ENCODE measurements at places on chromosomes 2 and 18. TPM values are rescaled to one million over a fixed set of nuclear protein-coding genes. Genes with fewer than 3 reads are reported as not detected.

Gene DSG4
- polyA plus RNA-seq: not detected

Gene TPRKB
- 86.5 TPM for polyA plus RNA-seq

Gene CRACDL
- not detected for polyA plus RNA-seq

Gene ZEB2
- 68.0 TPM for polyA plus RNA-seq

Gene FHOD3
- not detected for polyA plus RNA-seq

Gene RASGRP3
- polyA plus RNA-seq: 81.7 TPM
